Stimulated activated CD8-positive, alpha-beta memory T cell treated with anti-CD3 and anti-CD28 coated beads, Interleukin-15, amount 100 ng/mL, for 4 hours (primary cell): ENCODE measurements at places on chromosomes 3 and 15.
A peak's percentile ranks its signal among the peaks of the same experiment; 100 is the strongest.

- DNase-seq, result no peak
Measured at GRCh38 chr3:113769551-113769950, 22.7 kb downstream of the ATP6V1A start.

DNA sequence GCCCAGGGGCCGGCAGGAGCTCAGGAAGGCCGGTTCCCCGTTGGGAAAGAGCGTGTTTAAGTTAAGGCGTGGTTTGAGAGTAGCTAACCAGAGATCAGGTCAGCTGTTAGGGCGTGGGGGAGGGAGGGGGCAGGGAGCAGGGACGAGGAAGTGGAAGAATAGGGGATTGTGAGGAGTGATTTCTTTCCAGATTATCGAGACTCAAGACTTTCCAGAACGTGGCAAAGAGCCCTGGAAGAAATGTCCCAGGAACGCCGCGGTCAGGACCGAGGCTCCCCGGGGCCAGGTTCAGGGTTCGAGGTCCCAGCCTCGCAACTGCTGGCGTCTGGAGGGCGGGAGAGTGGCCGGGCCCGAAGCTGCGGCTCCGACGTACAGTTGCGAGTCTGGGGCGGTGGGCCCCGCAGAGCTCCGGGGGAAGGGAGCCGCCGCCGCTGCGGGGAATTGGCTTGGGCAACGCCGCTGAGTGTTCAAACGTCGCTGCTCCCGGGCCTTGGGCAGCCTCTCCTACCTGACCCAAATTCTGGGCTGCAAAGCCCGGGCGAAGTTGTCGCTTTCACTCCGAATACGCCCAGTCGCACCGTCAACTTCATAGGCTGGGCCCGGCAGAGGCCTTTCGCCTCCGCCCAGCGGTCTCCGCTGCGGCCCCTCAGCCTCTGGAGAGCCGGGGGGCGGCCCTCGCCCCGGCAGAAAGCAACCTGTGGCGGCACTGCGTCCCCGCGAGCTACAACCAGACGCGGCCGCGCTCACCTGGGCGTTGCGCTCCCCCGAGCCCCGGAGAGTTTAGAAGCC is 9.5 kb downstream of the ISL2 start:
- DNase-seq, result no peak

DNA sequence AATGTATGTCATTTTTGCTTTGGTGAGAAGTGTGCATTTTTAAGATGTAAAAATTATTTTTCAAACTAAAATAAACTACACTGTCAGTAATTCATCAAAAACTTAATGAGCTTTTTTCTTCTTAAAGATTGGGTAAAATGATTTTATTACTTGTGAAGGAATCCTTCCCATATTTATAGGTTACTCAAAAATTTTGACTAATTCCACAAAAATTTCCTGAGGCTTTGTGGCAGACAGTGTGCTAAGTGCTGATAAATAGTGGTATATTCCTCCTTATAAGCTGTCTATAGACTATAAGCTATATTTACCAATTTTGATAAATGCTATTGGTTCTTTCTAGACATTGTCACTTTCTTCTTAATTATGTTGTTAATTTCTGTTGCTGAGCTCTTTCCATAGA is 284.5 kb upstream of the SEMA6D start:
- no peak for DNase-seq

DNA sequence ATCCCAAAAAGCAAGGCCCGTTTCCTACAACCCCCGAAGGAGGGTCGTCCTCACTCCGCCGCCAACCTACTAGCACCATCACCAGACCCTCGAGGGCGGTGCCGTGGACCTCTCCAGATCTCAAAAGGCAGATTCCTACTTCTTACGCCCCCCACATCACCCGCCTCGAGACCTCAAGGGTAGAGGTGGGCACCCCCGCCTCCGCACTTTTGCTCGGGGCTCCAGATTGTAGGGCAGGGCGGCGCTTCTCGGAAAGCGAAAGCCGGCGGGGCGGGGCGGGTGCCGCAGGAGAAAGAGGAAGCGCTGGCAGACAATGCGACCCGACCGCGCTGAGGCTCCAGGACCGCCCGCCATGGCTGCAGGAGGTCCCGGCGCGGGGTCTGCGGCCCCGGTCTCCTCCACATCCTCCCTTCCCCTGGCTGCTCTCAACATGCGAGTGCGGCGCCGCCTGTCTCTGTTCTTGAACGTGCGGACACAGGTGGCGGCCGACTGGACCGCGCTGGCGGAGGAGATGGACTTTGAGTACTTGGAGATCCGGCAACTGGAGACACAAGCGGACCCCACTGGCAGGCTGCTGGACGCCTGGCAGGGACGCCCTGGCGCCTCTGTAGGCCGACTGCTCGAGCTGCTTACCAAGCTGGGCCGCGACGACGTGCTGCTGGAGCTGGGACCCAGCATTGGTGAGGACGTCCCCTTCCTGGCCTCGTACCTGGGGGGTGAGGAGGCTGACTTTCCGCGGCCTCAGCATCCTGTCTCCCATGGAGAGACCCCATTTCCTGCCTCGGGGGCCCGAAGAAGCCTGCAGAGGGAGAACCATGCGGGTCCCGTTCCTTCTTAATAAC is at the start of gene MYD88:
Gene MYD88, plus strand, starts transcription at position 313 of the 842 bp plus-strand sequence. Its CDS starts 40 bp downstream, at position 353.
- peak; percentile 79 for DNase-seq

- DNase-seq, result no peak
Measured at GRCh38 chr3:128992926-128993460, 883 bp downstream of the CFAP92 start.
